Dermis blood vessel endothelial cell (primary cell): ENCODE measurements at places on chromosomes 2 and 18. TPM values are rescaled to one million over a fixed set of nuclear protein-coding genes. Genes with fewer than 3 reads are reported as not detected.
A peak's percentile ranks its signal among the peaks of the same experiment; 100 is the strongest.

Gene HOXD3
- total RNA-seq, result 19.2 and 54.6 TPM in 2 replicates

Gene SCG2
- under 0.01 and 0.05 TPM in 2 replicates for total RNA-seq

- no peak for DNase-seq
Observed at GRCh38 chr2:219081096-219081495, 20.4 kb upstream of the IHH start.

GRCh38 chr2:1736045-1736444 is 8.3 kb downstream of the PXDN start:
- no peak for DNase-seq

DNA sequence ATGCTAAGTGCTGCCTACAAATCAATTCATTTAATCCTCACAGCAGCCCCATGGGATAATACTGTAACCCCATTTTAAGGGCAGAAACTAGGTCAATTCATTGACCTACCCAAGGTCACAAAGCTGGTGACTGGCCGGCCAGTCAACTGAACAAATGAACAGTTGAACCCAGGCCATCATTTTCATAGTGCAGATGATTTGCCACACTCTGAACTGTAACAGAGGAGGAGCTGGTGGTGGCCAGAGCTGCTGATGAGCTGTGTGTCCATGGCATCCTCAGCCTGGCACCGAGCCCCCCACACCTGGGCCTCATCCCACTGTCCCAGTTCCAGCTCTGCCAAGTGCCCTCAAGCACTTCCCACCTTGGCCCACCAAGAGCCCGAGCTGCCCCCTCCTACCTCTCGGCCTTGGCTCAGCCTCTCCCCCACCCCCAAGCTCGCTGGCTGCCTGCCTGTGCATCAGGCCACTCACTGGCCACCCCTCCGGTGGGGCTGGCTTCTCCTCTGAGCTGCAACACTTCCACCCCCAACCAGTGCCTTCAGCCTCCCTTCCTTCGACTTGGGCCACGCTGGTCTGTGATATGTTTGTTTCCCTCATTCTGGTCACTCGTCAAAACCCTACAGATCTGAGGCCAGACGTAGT is 58.4 kb downstream of the ATOH8 start:
- no peak for DNase-seq

DNA sequence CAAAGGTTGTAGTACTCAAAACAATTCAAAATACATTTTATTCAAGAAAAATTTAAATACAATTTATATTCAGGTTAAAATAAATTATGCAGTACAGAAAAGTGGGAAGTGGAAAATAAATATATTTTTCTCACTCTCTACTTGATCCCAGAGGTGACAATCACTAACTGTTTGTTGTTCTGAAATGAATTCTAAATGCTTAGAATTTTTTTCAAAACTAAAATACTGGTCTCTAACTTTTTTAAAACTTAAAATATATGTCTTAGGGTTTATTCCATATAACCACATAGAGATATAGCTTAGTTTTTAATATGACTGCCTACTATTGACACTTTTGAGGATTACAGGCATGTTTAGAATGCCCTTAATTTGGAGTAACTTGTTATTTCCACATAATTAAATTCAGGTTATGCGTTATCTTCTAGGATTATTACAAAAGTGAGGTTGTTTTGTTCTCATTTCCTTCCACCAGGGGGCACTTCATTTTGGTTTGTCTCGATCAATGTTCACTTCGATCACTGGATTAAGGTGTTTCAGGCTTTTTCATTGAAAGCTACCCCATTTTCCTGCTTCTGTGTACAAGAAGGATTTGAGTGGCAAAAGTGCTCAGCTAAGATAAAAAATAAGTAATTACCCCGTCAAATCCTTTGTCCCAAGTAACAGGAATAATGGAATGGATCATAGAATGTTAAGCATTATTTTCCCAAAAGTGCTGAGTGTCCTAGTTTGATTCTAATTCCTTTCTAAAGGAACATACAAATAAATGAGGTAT is 27.1 kb upstream of the TFPI start:
- DNase-seq, result peak; percentile 74
